NCI-H2107 (cell line): ENCODE measurements at places on chromosomes 1 and 21.

- no peak for DNase-seq
Observed at GRCh38 chr1:23904748-23905357, 8.3 kb downstream of the CNR2 start.

- DNase-seq: no peak
Observed at GRCh38 chr1:238177351-238177750, 286.6 kb upstream of the ZP4 start.

DNA sequence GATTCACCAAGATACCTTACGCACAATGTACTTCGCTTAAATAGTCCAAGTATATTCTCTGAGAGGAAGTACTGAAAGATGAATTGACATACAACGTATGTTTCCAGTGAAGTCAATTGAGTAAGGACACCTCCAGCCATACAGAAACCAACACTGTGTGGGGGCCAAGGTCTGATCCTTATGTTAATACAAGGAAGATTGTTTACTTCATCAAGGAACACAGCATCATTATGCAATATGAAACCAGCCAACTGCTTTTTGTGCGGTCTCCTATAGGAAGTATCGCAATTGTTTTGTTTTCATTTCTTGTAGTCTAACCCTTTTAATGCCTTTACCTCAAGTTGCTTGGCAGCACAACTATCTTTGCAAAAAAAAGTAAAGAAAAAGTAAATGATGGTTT lies 28.2 kb upstream of the TEKT2 start:
- DNase-seq: no peak

GRCh38 chr1:30286241-30286987 lies 437.0 kb downstream of the MATN1 start:
- DNase-seq: no peak

GRCh38 chr1:21594935-21595897 lies 73.9 kb downstream of the RAP1GAP start:
- DNase-seq: no peak

DNA sequence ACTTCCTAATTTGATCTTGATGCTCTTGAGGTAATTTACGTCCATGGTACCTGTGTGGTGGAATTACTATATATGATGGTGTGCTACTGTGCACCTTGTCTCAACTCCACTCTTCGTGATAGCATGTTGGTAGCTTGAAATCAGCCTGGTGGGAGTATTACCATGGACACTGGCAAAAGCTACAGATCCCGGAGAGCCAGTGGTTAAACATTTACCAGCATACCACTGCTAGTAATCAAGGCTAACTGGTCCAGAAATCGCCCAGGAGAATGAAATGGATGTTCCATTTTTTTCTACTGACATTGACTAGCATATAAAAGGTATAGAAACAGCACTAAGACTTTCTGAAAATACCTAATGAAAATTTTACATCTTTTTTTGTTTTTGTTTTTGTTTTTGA lies 30.6 kb downstream of the ELK4 start:
- no peak for DNase-seq

GRCh38 chr1:163604896-163605295 lies 283.1 kb downstream of the NUF2 start:
- no peak for DNase-seq

- DNase-seq: no peak
Observed at GRCh38 chr21:31687108-31687507, 27.6 kb downstream of the SOD1 start.

GRCh38 chr1:36524359-36525062 lies 41.8 kb upstream of the CSF3R start:
- DNase-seq: no peak

DNA sequence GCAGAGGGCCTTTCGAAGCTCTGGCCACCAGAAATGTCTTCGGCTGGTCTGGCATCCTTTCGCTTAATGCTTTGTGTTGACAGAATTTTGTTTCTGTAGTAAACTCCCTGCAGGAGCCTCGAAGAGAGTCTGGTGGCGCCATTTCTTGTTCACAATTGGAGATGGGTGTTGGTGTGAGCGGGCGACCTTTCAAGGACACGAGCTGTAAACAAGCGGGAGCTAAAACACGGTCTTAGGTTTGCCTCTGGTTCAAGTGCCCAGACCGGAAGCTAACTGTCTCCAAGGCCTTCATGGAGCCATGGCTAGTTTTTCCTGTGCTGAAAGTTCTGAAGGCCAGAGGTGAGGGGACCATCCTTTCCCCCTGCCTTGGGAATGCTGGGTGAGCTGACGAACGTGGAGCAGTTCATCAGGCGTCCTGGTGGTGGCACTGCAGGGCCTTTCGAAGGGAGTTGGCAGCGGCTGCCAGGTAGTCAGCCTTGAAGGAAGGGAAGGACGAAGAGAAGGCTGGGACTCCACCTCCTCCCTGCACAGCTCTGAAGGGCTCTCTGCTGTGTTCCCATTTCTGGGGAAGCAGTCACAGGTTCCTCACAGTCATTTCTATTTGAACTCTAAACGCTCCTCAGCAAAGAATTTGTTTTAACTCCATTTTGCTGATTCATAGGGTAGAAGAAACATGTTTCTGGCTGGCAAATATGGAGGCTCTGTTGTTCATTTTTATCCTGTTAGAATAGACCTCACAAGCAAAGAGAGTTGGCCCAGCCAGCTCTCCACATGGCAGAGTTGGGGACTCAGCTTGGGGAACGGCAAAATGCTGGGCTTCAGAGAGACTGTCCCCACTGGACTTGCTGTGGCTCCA lies 35.2 kb downstream of the URB2 start:
- peak; percentile 79 for DNase-seq

- DNase-seq: peak; percentile 88
Observed at GRCh38 chr1:181126871-181127587, 38.5 kb downstream of the IER5 start.

DNA sequence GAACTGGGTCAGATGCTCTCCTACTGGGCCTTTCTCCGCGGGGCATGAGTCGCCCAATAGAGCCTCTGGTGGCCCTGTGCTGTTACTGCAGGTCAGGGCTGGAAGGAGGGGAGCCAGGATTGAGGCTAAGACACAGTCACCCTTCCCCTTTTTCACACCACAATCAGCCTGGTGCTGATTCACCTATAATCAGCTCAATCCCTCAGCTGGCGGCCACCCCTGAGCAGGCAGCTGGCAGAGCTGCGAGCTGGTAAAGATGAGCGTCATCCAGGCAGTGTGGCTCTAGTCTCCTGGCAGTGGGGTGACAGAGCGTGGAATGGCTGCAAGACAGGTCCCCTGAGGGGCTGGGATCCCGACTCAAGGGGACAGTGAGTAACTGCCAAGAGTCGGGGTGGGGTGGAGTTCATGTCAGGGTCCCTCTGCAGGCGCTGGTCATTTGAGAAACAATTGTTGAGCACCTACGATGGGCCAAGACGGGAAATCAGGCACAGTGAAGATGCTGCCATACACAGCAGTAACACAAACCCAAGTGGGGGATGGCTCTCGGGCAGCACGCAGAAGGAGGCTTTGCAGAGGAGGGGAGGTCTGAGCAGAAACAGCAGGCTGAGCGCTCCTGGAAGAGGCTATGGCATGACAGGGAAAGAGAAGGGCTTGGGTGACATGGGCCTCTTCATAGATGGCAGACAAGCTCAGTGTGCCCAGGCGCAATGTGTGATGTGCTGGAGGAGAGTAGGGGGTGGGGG lies 21.8 kb downstream of the ATF3 start:
- peak; percentile 14 for DNase-seq
